ENCODE measurements at places on chromosomes 3 and 15. TPM values are rescaled to one million over a fixed set of nuclear protein-coding genes. Genes with fewer than 3 reads are reported as not detected.

- peak; percentile 79 for DNase-seq
Observed at GRCh38 chr15:32936283-32936918, 218.6 kb downstream of the GREM1 start.

DNA sequence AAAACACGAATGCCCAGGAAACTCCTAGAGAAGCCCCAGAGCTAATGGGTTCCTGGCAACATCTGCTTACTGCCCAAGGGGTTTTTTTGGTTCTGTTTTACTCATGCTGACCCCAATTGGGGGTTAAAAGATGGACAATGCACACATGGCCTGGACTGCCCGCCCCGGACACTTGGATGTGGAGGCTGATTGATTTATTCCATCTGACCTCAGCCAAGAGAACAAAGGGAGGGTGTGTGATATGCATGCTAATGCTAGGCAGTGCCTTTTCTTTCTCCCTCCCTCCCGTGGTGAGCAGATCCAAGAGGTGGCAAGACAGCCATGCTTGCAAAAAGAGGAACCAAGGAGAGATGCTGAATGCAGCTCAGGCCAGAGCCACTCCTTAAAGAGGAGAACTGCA, 3.3 kb upstream of the LRTM1 start:
- DNase-seq = no peak

DNA sequence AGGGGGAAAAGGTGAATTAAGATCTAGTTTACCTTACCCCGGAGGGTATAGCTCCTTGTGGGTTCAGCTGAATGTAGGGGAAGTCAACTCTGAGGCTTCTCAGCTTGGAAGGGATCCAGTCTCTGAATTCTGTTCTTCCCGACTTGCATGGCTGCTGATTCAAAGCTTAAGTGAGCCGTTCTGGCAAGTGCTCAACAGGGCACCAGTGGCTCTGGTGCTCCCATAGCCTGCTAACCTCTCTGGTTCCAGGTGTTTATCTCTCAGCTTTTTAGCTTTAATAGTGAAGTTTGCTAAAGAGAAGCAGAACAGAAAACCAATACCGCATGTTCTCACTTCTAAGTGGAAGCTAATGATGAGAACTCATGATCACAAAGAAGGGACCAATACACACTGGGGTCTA, 46.3 kb upstream of the RBP1 start:
- peak; percentile 38 for DNase-seq

DNA sequence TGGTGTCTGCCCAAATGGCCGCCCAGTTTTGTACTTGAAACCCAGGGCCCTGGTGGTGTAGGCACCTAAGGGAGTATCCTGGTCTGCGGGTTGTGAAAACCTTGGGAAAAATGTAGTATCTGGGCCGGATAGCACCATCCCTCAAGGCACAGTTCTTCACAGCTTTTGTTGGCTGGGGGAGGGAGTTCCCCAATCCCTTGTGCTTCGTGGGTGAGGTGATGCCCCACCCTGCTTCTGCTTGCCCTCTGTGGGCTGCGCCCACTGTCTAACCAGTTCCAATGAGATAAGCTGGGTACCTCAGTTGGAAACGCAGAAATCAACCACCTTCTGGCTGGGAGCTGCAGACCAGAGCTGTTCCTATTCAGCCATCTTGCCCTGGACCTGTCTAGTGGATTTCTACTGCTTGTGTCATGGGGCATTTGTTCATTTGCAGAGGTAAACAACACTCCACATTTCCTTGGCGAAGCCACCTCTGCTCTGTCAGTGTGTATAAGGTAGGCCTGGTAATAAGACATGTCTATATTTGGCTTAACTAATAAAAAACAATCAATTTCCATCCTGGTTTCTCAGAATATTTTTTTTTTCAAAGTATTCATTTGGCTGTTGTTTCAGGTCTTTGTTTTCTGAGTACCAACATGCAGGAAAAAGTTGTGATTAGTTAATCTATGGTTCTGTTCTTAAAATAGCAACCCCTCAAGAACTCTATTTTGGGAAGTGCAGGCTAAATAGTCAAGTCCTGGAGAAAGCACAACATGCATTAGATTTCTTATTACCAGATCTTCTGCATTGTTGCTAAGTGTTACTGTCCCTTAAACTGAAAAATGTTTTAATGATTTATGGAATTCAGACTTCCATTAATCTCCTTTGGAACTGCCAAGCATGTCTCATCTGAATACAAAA, 304.3 kb downstream of the ZIC1 start:
- DNase-seq = peak; percentile 12

DNA sequence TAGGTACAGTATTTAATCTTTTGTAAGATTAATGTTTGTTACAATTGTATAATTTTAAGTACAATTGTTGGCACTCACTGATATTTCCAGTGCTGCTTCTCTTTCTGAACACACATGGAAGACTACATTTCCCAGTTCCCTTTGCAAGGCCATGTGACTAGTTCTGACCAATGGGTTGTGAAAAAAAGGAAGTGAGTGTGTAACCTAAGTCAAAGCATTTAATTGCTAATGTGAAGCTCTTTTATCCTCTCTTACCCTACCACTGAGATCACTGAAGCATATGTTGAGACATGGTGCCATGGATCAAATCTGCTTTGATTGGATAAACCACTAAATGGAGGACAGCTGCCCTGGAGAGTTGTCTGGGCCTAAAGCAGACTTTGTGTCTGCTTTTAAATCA, 83.9 kb upstream of the PLXND1 start:
- peak; percentile 60 for DNase-seq

GRCh38 chr15:85388566-85389305, 8.3 kb downstream of the AKAP13 start:
- DNase-seq = peak; percentile 62

GRCh38 chr15:89760303-89761008, 9.4 kb upstream of the MESP1 start:
- peak; percentile 71 for DNase-seq

GRCh38 chr3:139265131-139266016, 78.4 kb upstream of the MRPS22 start:
- DNase-seq = no peak

GRCh38 chr3:127835993-127836882, 13.9 kb upstream of the MGLL start:
- DNase-seq = no peak

- no peak for DNase-seq
Observed at GRCh38 chr3:60186359-60186758, 1064.9 kb downstream of the FHIT start.

DNA sequence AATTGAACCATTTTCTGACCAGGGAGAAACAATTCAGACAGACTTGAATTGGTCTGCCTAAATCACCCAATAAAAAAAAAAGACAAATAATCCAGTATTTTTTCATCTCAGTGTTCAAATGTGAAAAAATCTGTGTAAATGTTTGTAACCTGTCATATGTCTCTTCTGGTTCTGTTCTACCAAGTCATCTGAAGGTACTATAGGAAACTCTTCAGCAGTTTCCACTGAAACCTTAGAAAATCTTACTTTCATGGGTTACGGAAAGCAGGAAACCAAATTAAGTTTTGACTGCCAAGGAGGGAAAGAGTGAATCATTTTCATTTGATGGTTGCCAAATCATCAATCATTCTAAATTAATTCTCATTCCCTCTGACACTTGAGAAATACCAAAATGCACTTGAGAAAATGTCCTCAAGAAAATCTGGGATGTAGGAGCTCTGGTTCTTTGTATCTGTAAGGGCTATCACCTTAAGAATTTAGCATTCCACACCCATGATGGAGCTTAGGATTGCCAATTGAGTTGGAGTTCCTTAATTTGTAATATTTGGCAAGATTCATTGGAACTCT, 278.2 kb upstream of the KCNH8 start:
- no peak for DNase-seq

- DNase-seq = peak; percentile 35
Observed at GRCh38 chr15:64343841-64344240, 12.1 kb downstream of the CSNK1G1 start.

The FANCD2OS gene
- not detected for total RNA-seq

The GHRL gene
- total RNA-seq = not detected

The SEMA3F gene
- 9.7 TPM for total RNA-seq

The IL1RAP gene
- total RNA-seq = 10.8 TPM

The ADAMTS7 gene
- total RNA-seq = 5.1 TPM

The GATM gene
- total RNA-seq = 0.17 TPM

The CPLX3 gene
- not detected for total RNA-seq

The AGBL1 gene
- not detected for total RNA-seq

The STARD9 gene
- total RNA-seq = 8.3 TPM

The ERICH6 gene
- under 0.01 TPM for total RNA-seq

Measured in fibroblast of lung (primary cell).